ENCODE measurements at places on chromosomes 3 and 15.

- no peak for DNase-seq
Observed at GRCh38 chr3:14216257-14217048, 37.8 kb downstream of the LSM3 start.

DNA sequence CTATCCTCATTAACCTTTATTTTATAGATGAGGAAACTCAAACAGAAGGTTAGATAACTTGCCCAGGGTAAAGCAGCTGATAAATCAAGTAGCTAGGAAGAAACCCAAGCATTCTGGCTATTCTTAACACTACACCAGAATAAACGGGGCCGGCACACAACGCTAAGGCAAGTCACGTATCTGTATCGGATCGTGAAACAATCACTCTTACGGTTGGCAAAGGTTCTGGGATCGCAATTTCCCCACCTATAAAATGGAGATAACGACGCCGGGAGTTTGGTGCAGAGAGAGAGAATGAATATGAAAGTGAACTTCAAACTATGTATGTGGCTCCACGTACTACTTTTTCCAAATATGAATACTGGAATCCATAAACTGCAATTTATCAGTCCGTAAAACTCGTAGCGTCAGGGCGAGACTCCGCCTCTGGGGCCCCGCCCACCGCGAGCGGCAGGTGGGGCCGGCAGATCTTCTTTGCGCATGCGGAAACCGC lies 252 bp upstream of the ARMC8 start:
- DNase-seq, result peak; percentile 94

DNA sequence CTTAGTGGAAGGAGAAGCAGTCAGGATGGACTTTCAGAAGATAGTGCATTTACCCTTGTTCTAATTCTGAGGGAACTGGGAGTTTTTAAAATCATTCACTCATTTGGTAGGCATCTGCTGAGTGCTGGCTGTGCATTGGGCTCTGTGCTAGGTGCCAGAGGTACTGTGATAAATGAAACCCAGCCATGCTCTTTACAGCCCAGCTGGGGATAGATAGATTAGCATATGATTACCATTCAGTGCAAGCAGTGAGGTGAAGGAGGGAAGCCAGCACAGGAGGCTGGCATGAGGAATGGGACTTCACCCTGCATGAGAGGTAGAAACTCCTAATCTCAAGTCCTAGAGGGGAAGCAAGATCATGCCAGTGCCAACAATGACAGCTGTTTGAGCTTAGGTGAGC lies 361.9 kb upstream of the TRIM42 start:
- peak; percentile 43 for DNase-seq

GRCh38 chr15:70140543-70141375 lies 43.0 kb upstream of the TLE3 start:
- DNase-seq, result no peak

DNA sequence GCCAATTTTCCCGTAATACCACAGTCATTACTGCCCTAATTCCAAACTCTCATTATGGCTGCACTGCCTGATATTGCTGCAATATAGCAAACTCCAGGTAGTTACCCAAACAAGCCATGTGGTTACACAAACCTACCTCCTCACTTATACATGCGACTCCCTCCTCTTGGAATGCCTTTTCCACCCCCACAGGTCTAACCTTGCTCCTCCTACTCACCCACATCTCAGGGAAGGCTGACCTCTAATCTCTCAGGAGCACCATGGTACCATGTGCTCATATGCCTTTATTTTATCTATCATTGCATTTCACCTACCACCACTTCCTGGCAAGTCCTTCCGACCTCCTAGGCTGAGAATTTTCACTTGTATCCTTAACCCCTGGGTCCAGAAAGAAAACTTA lies 2.9 kb downstream of the RBPMS2 start:
- no peak for DNase-seq

DNA sequence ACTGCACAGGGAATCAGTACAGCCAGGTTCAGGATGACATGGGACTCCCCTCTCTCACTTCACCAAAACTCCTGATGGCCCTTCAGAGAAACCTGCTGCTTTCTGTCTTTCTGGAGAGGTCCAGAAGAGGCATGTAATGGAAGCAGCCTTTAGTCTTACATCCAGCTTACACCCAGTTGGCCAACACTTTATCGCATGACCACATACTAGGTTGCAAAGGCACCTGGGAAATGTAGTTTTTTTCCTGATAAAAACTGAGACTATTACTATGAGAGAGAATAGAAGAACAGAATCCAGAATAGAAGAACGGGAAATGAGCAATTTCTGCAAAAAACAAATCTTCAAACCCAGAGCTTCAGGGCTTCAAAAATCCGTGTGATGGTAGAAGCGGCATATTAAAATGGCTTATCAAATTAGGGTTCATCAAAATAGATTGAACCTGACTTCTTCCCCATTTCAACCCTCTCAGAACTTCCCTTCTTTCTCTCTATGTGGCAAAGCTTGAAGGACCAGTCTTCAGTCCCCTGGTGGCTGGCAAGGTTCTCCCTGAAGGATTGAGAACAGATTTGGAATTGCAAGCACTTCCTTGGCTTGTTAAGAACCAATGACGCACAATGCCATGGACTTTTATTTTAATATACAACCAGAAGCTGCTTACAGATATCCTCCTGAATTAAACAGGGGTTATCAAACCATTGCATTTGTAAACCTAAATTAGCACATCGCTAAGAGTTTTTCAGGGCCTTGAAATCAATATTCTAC lies 34.4 kb downstream of the CORO2B start:
- no peak for DNase-seq

GRCh38 chr3:46463120-46463867 lies 1.4 kb downstream of the LTF start:
- no peak for DNase-seq

DNA sequence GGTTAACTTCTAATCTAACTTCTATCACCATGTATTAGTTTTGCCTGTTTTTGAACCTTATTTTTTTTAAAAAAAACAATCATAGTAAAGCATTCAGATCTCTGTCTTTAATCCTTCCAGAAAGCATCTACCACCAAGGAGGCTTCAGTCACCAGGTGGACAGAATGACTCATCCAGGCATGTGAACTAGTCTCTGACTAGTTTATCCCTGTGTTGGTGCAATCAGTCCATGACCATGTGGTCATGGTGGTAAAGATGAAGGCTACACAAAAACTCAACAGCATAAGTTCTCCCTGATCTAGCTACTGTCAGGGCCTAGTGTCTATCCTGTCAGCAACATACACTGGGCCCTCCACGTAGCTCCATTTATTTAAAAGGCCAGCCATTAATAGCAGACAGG lies 750.6 kb downstream of the AGBL1 start:
- DNase-seq, result no peak

GRCh38 chr15:89346516-89347231 lies 12.1 kb upstream of the POLG start:
- no peak for DNase-seq

- DNase-seq, result no peak
Observed at GRCh38 chr15:30990036-30990435, 1.4 kb downstream of the MTMR10 start.

DNA sequence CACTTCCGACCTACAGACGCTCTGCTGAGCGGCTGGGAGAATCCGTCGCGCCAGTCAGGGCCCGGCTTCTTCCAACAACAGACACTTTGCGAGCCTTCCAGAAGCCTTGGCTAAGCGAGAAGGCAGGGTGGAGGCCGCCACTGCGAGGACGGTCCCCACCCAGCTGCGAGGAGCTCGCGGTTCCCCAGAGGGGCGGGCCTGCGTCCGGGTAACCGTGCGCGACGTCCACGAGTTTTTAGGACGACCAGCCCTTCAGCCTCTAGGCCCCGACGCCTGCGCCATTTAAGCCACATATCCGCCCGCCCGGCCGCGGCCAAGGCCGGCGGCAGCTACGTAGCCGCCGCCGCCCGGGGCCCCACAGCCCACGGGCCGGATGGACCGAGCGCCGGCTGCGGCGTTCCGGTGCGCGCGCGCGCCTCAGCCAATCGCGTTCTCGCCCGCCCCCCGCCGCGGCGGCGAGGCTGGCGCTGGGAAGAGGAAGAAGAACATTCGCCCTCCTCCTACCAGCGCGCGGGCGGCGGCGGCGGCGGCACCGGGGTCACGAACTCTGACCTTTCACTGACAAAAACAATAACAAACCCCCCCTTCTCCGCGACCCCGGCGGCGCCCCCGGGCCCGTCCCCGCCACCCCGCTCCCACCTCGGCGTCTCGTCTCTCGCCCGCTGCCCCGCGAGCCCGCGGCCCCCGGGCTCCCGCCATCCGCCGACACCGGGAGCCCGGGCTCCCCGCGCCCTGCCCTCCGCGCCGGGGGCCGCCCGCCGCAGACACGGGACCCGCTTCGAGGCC lies at the start of gene NR2C2:
Gene NR2C2, plus strand, starts transcription at position 484 of the 786 bp plus-strand sequence. CDS start 56,332 bp downstream, outside the sequence.
- peak; percentile 72 for DNase-seq

DNA sequence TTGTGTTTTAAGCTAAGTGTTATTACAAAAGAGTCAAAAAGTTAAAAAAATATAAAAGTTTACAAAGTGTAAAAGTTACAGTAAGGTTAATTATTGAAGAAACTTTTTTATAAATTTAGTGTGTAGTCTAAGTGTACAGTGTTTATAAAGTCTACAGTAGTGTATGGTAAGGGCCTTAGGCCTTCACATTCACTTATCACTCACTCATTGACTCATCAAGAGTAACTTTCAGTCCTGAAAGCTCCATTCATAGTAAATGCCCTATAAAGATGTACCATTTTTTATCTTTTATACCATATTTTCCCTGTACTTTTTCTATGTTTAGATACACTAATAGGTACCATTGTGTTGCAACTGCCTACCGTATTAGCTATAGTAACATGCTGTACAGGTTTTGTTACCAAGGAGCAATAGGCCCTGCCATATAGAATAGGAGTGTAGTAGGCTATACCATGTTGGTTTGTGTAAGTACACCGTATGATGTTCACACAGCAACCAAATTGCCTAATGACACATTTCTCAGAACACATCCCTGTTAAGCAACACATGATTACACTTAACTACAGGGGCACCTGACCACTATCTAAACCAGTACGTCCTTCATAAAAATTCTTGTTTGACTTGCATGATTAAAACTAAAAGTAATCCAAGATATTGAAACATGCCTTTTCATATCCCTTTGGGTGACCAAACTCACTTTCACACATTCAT lies 17.2 kb downstream of the RAD18 start:
- no peak for DNase-seq

- DNase-seq, result no peak
Observed at GRCh38 chr3:170572665-170573253, 13.1 kb downstream of the SLC7A14 start.

GRCh38 chr3:98921957-98922356 lies 20.5 kb upstream of the DCBLD2 start:
- DNase-seq, result no peak

GRCh38 chr3:125186261-125186787 lies 26.2 kb downstream of the SLC12A8 start:
- no peak for DNase-seq

DNA sequence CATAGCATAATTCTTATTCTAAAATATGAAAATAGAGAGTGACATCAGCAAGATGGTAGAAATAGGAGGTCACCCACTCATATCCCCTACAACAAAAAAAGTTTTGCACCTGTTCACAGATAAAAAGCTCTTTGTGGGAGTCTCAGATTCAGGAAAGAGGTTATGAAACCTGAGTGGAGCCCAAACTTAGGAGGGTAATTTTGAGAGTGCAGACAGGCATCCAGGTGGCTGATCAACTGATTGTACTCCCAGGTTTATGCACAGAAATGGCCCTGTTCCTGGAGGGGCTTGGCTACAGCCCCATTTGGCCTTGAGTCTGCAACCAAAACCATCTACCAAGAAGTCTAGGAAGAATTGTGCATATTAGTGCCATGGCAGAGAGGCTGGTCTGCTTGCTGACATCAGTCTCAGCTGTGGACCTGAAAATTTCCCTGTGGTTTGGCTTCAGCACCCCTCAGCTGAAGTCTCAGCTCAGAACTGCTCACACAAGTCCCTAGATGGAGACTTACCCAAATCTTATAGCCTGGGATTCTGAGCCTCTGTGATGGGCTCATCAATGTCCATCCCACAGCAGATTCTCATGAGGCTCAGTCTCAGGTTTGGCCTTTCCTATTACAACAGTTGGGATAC lies 291.6 kb downstream of the IL20RB start:
- DNase-seq, result no peak

DNA sequence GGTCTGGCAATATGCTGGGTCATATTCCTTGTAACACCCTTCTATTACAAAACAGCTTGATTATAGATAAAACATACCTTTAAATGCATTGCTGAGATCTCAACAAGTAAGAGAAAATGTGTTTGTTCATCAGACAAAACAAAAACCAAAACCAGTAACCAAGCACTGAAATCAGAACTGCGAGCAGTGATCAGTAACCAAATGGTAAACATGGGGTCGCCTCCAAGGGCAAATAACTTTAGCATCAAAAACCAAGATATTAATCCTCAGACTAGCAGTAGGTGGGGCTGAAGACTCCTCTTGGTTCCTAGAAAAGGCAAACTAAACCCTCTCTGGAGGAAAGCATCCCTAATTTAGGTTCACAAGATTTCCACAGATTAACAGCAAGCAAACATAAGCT lies 6.6 kb upstream of the HESX1 start:
- no peak for DNase-seq

DNA sequence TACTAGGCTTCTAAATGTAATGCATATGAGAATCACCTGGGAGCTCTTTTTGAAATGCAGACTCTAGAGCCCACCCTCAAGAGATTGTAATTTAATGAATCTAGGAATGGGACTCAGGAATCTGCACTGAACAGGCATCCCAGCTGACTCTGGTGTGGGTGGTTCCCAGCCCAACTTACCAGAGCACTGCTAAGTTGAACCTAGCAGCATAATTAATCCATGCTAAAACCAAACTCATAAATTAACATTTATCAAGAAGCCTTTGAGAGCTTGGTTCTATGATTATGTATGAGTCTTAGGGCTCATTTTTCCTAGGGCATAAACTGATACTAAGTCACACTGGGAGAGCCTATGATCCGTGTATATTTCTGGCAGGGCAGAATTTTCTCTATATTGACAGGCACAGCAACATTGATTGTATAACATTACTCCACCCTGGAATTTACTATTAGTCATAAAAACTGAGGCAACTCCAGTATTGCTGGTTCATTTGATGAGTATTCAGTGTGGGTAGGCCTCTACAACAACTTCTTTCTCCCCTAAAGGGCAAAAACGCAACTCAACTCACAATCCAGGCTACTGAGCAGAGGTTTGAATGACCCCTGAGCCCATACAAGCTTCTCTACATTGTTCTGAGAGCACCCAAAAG lies 10.7 kb upstream of the CSTA start:
- DNase-seq, result no peak

- DNase-seq, result no peak
Observed at GRCh38 chr3:46908986-46909534, 31.5 kb downstream of the PTH1R start.

DNA sequence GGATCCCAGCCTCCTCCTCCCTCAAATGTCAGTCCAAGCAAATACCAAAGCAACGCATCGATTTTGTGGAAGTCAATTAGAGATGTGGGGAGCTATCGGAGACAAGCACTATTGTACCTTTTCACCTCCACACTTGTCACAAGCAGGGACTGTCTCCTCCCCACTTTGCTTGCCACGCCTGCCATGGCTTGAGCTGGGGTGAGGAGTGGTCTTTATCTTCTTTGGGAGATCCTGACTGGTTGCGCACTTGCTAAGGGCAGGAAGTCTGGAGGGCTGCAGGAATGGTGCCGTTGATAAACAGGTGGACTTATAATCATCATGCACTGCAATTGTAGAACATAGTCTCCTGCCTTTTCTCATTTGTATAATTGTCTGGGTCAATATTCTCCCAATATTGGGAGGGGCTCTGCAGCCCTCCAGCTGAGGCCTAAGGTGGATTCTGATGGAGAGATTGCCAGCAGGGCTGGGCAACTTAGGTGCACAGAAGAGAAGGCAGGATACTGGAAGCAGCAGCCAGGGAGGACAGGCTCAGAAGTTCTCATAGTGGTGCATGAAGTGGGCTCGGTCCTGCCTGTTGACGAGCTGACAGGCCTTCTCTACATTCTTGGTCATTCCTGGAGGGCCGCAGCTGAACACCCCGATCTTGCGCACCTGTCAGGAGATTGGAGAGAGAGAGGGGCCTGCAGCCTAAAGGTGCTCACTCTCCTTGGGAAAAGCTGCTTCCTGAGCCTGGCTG lies 20.2 kb downstream of the DUOX2 start:
- DNase-seq, result no peak
